CD8-positive, alpha-beta memory T cell (primary cell): ENCODE measurements at places on chromosomes 7 and 10.
A peak's percentile ranks its signal among the peaks of the same experiment; 100 is the strongest.

GRCh38 chr7:132603220-132603833 is 27.1 kb upstream of the PLXNA4 start:
- DNase-seq, result no peak

DNA sequence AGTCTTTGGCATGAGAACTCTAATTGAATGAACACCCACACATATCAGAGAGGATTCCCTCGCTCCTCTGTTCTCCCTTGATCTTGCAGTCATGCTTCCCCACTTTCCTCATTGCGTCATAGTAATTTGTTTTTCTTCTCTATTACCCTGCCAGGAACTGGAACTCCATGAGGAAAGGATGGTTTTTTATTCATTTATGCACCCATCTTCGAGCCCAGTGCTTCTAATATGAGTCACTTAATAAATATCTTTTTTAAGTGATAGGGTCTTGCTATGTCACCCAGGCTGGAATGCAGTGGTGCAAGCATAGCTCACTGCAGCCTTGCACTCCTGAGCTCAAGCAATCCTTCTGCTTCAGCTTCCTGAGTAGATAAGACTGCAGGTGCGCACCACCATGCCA is 83.5 kb downstream of the OTUD1 start:
- no peak for DNase-seq

- DNase-seq, result no peak
Observed at GRCh38 chr10:120575411-120575810, 118.4 kb downstream of the PLPP4 start.

DNA sequence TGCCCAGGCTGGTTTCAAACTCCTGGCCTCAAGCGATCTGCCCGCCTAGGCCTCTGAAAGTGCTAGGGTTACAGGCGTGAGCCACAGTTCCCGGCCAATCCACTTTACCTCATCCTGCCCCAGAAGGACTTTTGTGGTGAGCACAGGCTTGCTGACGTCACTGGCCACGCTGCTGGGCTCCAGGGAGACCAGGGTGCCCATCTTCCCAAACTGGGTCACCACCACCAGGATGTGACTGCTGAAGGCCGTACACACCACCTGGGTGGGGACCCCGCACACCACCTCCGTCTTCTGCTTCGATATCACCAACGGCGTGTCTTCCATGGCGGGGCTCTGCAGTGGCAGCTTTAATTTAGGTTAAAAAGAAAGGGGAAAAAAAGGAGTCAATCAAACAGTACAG is 816 bp downstream of the PSMG3 start:
- DNase-seq, result peak; percentile 31

GRCh38 chr7:151925446-151926335 is 30.6 kb upstream of the GALNTL5 start:
- no peak for DNase-seq

DNA sequence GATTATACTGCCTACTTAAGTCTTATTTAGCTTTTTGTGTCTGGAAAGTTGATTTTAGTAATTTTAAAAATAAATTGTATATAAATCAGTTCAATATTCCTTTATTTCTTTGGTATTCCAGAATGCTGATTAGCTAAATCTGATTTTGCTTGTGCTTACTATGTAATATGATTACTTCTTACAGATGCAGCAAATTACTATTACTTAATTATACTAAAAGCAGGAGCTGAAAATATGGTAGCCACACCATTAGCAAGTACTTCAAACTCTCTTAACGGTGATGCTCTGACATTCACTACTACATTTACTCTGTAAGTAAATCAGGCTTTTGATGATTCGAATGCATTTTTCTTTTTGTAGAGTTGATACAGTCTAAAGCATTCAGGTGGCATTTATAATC is 34.0 kb downstream of the ANLN start:
- DNase-seq, result no peak

GRCh38 chr7:12322284-12322902 is 81.3 kb downstream of the VWDE start:
- DNase-seq, result no peak

DNA sequence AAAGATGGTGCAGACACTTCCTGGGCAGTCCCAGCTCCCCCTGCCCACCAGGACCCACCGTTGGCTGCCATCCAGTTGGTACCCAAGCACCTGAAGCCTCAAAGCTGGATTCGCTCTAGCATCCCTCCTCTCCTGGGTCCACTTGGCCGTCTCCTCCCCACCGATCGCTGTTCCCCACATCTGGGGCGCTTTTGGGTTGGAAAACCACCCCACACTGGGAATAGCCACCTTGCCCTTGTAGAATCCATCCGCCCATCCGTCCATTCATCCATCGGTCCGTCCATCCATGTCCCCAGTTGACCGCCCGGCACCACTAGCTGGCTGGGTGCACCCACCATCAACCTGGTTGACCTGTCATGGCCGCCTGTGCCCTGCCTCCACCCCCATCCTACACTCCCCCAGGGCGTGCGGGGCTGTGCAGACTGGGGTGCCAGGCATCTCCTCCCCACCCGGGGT is 14.5 kb upstream of the LIMK1 start:
- no peak for DNase-seq

GRCh38 chr10:29386342-29386999 is 97.6 kb downstream of the LYZL1 start:
- peak; percentile 26 for DNase-seq

DNA sequence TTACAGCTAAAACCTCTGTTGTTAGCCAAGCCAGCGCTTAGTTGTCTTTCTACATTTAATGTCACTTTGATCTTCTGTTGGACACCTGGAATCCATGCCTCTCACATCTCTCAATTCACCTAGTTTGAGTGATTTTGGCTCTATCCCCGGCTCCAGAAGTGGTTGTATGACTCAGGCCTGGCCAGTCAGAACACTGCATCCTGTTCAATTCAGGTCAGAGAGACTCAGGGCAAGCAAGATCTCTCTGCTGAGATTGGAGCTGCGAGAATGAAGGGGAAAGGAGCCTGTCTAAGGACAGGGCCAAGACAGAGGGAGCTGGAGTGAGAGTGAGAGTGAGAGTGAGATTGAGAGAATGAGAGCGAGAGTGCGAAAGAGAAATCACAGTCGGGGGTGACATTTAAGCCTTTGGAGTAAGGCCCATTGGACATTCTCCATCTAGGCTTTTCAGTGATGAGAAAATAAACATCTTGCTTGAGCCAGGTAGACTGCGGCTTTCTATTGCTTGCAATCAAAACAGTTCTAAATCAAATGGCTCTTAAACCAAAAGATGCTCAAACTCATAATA is 83.3 kb upstream of the DYNC1I1 start:
- no peak for DNase-seq

- no peak for DNase-seq
Observed at GRCh38 chr10:116304923-116305322, 19.3 kb upstream of the CCDC172 start.

GRCh38 chr10:124180044-124180745 is 86.8 kb upstream of the CHST15 start:
- no peak for DNase-seq

- no peak for DNase-seq
Observed at GRCh38 chr10:106555599-106555998, 608.9 kb downstream of the SORCS1 start.

GRCh38 chr7:36283711-36284130 is 105.9 kb upstream of the ANLN start:
- no peak for DNase-seq

- DNase-seq, result no peak
Observed at GRCh38 chr7:143382791-143383641, 1.9 kb downstream of the ZYX start.

GRCh38 chr7:150965273-150965830 is 12.8 kb downstream of the KCNH2 start:
- DNase-seq, result no peak

- no peak for DNase-seq
Observed at GRCh38 chr7:101725921-101726320, 91.5 kb upstream of the CUX1 start.

- DNase-seq, result no peak
Observed at GRCh38 chr7:39168403-39169098, 190.8 kb downstream of the POU6F2 start.

DNA sequence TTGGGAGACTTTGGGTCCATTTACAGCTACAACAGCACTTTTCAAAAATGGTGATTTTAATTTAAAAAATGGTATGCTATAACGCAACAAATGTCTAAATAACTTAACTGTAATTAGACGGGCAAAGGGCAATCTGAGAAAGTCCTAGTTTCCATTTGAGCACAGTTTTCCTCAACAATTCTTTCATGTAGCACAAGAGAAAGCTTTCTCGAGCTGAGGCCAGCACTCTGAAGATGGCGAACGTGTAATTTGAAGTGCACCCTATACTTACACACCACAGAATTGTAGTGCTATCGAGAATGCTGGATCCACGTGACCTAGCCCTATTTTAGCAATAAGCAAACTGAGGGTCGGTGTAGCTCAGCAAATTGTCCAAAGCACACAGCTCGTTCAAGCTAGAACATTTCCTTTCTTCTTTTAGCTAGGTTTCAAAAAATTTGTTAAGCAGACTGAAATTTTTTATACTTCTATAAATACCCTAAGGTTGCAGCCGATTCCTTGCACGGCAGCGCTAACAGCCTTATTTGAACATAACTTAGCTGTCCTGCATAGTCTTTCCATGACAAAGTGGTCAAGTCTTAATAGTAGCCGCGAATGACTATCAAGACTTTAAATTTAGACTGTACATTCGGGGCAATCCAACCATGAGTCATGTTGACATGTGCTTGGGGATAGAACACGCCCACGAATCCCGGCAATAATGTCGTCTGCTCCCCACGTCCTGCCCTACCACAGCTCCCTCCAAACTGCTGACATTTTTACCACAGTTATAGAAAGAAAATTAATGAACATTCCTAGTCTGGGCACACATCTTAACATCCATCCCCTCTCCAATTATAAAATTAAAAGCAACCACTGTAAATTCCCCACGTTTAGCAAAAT is 10.0 kb downstream of the KLF6 start:
- DNase-seq, result no peak

DNA sequence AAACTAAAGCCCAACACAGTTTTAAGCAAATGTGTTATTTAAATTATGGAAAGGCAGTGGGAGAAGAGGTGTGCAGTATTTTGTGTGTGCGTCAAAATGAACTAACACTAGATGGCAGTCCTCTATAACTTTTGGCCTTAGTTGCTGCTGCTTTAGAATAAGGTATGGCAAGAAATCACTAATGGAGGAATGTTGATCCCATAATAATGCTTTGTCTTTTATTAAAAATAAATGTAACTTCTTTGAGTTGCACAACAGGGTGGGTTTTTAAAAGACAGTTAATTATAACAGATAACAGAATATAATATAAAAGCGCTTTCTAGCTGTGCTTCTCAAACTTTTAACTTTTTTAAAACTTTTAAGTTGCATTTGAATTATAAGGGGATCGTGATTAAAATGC is 56.4 kb downstream of the BBS9 start:
- DNase-seq, result peak; percentile 14

- DNase-seq, result no peak
Observed at GRCh38 chr7:2476776-2477446, 713 bp upstream of the GRIFIN start.

DNA sequence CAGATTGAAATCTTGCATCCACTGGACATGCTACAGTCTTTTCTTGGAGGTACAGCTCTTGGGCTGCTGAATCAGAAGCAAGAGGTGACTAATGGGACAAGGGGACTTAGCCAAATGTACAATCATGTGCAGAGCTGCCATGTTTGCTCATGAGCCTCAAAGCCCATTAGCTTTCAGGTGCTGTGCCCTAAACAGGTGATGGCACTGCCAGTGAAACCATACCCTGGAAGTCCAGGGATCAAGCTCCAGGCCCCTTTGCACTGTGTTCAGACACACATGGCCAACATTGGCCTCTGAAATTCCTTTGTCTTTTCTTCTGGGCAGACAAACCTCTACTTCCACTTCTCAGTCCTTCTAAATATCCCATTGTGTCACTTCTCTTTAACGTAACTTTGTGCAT is 328.2 kb downstream of the GRID1 start:
- no peak for DNase-seq

DNA sequence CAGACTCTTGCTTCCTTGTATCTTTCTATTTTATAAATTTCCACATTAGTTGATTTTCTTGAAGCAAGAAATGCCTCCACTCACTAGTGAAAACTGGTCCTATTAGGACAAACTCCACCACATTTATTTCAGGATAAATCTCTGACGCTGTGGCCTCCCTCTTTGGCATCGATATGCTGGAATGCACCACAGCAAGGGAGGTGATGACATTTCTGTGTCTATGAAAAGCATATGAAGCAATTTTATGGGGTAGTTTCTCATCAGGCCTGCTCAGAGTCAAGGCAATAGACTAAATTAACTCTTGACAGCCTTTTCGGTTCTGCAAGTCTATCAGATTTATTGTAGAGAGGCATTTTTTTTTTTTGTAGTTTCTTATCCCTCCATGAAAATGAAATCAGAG is 304.4 kb downstream of the ZEB1 start:
- DNase-seq, result no peak

GRCh38 chr7:30315589-30315988 is 31.2 kb downstream of the ZNRF2 start:
- DNase-seq, result no peak

DNA sequence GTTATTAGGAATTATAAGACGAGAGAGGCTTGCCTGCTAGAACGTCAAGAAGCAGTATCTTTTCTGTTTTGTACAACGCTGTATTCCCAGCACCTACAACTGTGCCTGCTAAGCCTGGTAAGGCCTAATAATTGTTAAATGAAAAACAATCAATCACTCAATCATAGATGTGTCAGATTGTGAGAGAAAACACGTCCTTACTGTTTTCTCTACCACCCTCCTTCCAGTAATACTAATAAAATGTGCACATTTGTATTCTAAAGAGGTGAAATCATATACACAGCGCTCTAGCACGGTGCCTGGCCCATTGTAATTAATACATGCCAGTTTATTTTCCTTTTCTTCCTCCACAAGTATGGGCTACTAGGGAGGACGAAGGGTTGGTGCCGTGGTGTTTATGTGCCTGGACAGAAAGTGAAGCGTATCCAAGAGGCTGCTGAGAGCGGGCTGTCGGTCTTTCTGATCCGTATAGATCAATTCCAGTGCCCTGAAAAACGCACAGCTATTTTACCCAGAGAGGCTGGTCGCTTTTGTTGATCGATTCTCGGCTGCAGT is 1.5 kb upstream of the AUTS2 start:
- no peak for DNase-seq

GRCh38 chr10:26194275-26194674 is 22.3 kb upstream of the GAD2 start:
- DNase-seq, result no peak

GRCh38 chr10:91909117-91909677 is at the start of gene FGFBP3:
FGFBP3 (minus strand) TSS chr10:91909486; CDS start chr10:91908969, 517 bp downstream.
- peak; percentile 49 for DNase-seq

- no peak for DNase-seq
Observed at GRCh38 chr7:112781110-112781509, 9.1 kb downstream of the TMEM168 start.

- DNase-seq, result peak; percentile 6
Observed at GRCh38 chr10:86333826-86334487, 32.6 kb downstream of the GRID1 start.
